ENCODE measurements at places on chromosomes 2 and 18.

- DNase-seq: no peak
Measured at GRCh38 chr2:196759378-196759706, 40.1 kb downstream of the GTF3C3 start.

DNA sequence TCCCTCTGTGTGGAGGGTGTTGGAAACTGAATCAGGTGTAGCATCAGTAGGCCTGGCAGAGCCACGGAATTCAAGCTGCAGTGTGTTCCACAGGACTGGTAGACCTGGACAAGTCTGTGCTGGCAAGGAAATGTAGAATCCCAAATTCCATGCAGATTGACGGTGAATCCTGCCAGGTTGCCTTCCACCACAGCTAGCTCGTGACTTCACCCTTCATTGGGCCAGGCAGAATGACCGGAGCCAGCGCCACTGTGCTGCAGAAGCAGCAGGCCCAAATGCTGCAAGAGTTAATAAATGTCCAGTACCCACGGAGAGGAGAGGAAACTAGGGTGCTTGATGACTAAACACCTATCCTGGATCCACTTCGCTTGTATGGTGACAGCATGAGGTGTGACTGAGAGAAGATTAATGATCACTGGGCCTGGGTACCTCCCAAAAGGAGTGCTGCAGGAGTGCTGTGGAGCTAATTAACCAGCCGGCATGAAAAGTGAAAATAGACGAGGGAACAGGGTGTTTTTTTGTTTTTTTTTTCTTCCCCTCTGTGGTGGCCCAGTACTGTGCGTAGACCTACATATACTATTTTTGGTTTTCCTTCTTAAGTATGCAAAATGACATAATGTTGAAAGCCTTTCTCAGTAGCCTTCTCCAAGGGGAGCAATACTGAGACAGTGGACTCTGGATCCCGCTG is 122.2 kb downstream of the TANC1 start:
- DNase-seq: no peak

DNA sequence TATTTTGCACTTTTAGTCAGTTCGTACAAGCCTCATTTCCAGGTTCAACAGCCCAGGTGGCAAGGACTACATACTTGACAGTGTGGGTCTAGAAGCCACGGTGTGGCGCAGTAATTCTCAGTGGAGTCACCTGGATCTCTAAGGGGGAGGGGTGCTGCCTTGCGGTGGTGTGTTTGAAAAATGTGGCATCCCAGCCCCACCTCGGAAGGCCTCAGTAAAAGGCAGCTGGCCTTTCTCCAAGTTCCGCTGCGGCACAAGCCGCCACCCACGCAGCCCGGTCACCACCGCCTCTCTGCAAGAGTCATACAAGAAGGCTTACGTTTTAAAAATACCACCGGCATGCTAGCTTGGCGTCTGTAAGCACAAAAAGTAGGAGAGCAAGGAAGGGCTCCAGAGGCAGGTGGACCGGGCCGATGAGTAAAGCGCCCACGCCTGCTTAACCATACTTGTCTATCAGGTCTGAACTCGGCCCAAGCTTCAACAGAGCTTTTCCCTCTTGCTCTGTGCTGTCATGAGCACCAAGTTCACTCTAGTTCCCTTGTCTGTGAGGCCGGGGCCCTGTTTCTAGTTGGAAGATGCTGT is 49.5 kb downstream of the SPRED2 start:
- peak; percentile 77 for DNase-seq

GRCh38 chr2:169716238-169716886 is 17.3 kb upstream of the KLHL23 start:
- no peak for DNase-seq
